ENCODE measurements at places on chromosomes 1 and 21.

DNA sequence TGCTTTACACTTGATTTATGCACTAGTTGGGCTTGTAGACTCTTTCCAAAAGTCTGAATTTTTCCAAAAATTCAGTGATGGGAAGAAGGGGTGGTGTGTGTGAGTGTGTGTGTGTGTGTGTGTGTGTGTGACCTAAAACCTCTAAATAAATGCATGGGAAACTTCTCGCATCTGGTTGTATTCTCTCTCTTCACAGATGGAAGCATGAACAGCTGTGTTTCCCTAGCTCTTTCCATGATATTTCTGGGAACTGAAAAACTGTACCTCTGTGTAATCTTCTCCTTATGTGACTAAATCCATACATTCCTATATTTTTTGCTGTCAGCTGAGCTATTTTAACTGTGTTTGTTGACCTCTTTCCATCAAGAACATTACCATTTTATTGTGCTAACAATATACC lies 26.2 kb upstream of the CYYR1 start:
- DNase-seq: no peak

DNA sequence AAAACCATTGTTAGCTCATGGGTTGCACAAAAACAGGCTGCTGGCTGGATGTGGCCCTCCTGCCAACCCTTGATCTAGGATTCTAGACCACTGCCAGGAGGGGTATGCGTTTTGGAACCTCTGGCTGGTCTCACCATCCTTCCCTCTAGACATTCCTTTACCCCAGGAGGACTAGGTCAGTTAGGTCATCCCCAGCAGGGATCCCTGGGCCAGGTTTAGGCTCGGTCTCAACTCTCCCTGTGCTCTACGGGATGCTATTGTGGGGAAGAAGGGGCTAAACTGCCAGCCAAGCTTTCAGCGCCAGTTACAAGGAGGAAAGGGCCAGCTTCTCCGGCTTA lies 22.7 kb downstream of the SLC2A1 start:
- no peak for DNase-seq

- DNase-seq: no peak
These were observed 127.2 kb downstream of the FAM78B start for GRCh38 chr1:166039436-166040201.

DNA sequence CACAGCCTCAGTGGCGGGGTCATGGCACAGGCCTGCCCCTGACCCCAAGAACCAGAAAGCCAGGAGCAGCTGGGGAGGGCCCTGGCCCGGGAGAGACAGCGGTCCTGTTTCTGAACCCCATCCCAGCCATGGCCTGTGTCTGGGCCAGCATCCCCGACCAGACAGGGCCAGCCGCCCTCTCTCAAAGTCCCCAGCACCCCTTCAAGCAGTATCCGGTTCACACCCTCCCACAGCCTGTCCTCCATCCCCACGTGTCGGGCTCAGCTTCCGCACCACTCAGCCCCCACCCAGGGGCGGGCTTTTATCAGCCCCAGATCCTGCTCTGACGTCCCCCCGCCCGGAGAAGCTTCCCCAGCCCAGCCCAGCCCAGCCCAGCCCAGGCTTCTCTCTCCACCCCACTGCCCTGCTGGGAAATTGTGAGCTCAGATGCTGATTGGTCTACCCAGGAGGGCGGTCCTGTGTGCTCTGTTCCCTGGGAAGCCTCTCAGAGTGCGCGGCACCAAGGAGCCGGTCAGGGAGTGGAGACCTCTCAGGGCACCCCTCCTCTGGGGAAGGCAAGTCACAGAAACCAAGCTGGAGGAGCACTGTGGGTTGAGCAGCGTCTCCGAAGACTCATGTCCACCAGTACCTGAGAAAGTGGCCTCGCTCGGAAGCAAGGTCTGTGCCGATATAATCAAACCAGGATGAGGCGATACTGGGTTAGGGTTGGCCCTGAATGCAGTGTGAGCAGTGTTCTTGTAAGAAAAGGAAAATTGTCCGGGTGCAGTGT lies 4.7 kb upstream of the FAAP20 start:
- peak; percentile 95 for DNase-seq

GRCh38 chr1:68049941-68050878 lies at the start of gene DIRAS3:
DIRAS3 (minus strand) TSS chr1:68050627; CDS start chr1:68047297, 3,330 bp downstream.
- DNase-seq: no peak

DNA sequence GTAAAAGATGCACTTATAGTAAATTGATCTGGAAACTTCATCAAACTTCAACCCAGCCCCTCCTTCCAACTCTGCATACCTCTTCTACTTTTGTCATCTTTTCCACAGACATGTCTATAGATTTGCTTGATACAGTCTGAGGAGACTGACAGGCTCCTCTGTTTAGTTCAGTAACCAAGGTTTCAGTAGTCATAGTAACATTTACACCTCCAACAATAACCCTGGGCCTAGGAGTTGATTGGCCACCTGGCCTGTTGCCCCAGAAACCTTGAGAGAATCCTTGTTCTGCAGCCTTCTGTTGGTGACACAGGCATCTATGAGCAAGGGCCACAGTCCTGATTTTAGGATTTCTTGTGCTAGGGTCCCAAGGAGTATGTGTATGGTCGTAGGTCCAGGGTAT lies at the start of gene CFAP141:
Gene CFAP141, minus strand, starts transcription at position 138 of the 400 bp plus-strand sequence. Its CDS starts 26 bp downstream, at position 112.
- peak; percentile 45 for DNase-seq

DNA sequence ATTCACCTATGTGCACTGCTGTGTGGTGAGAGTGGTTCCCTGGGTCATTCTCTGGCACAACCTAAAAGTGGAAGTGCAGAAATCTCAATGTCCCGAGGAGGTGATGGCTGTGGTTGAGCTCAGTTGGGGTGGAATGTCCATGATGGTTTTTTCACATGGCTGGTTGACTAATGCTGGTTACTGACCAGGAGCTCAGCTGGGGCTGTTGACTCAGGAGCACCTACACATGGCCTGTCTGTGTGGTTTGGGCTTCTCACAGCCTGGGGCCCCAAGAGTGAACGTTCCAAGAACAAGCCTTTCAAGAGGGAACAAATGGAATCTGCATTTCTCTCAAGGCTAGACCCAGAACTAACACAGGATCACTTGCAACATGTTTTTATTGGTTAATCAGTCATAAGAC lies 6.4 kb upstream of the KANK4 start:
- no peak for DNase-seq

DNA sequence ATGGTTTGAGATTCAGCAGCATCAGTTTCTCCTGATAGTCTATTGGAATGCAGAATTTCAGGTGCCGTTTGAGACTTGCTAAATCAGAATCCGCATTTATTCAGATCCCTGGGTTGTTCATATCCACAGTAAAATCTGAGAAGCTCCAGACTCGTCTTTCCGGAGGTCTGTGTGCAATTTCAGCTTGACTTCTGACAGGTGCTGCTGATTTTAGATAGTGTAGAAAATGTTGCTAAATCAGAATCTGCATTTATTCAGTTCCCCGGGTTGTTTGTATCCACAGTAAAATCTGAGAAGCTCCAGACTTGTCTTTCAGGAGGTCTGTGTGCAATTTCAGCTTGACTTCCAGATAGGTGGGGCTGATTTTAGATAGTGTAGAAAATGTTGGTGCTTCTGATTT lies 113.7 kb downstream of the PAPPA2 start:
- no peak for DNase-seq

GRCh38 chr1:24075590-24075854 lies 36.4 kb downstream of the MYOM3 start:
- DNase-seq: no peak
